ENCODE measurements at places on chromosomes 7 and 10. TPM values are rescaled to one million over a fixed set of nuclear protein-coding genes. Genes with fewer than 3 reads are reported as not detected.

Gene CALML3
- total RNA-seq: not detected

Gene RSPH10B
- total RNA-seq: not detected

Gene CYP2C19
- total RNA-seq: not detected

Gene ITPRID1
- not detected for total RNA-seq

Gene CALHM3
- not detected for total RNA-seq

Gene ITGB8
- 3.6 TPM for total RNA-seq

Gene PTTG1IP2
- total RNA-seq: not detected

Gene SRGN
- 53.4 TPM for total RNA-seq

Gene FAM171A1
- 14.0 TPM for total RNA-seq

Gene GRM3
- total RNA-seq: not detected

Gene UCN3
- not detected for total RNA-seq

All from right cardiac atrium (tissue), 5 donors.